Mesenteric fat pad (tissue), 1 donor: ENCODE measurements at places on chromosomes 6 and 20. TPM values are rescaled to one million over a fixed set of nuclear protein-coding genes. Genes with fewer than 3 reads are reported as not detected.
A peak's percentile ranks its signal among the peaks of the same experiment; 100 is the strongest.

- no peak for DNase-seq
Measured at GRCh38 chr6:38996676-38997075, 51.9 kb upstream of the GLP1R start.

DNA sequence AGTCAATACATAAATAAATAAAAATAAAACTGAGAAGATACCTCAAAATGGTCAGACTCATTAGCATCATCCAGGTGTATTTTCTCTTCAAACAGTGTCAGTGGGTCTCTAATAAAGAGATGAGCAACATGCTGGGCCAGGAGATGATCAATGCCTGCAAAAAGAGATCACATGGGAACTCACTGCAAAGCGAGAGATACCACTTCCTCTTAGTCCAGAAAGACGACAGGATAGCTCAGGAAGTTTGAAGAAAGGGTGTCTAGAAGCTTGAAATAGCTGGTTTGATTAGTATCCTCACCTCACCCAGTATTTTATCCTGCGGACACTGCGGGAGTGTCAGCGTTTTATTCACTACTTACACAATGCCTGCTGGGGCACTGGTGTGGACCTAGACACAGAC lies 38.0 kb downstream of the GCLC start:
- DNase-seq, result no peak

DNA sequence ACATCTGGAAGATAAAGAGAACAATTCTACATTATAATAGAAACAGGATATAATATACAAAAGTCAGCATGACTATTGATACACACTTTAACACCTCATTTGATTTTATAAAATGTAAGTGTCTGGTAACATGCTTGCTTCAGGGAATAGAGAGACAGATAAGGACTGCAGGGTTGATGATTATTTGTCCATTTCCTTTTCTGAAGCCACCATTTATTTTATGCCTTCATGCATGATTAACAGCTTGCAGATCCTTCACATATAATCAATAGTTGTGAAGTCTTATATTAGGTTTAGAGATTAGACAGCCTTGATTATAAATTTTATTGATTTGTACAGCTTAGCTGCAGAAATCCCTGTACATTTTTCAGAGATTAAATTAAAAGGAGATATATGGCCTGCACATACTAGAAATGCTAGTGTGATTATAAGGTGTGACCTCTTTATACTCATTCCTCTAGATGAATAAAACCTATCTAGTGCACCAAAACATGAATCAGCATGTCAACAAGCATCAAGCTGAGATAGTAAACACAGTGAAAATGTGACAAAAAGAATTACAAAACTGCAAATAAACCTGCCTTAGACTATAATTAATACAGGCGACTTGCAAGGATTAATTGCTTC lies 198.8 kb upstream of the THEMIS start:
- no peak for DNase-seq

- DNase-seq, result no peak
Measured at GRCh38 chr20:48831718-48832404, 4.1 kb upstream of the PREX1 start.

The C6orf163 gene
- 3.1 TPM for total RNA-seq

The C20orf141 gene
- 0.84 TPM for total RNA-seq

The LCA5 gene
- 3.1 TPM for total RNA-seq

DNA sequence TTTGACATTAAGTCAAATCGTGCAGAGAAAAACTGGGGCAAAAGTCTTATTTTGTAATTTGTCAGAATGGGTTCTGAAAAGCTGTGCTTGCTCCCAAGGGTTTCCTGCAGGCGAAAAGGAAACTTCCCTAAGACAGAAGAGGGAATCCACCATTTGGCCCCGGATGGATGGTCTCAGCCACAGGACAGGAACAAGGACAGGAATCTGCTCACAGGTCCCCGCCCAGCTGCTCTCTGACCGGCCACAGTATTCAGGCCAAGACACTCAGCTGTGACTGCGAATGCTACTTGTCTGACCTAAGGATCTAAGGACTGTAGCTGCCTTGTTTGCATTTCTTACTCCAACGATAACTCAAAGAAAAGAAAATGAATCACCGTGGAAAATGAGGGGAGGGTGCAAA lies 197.0 kb downstream of the BMP7 start:
- DNase-seq, result peak; percentile 57

DNA sequence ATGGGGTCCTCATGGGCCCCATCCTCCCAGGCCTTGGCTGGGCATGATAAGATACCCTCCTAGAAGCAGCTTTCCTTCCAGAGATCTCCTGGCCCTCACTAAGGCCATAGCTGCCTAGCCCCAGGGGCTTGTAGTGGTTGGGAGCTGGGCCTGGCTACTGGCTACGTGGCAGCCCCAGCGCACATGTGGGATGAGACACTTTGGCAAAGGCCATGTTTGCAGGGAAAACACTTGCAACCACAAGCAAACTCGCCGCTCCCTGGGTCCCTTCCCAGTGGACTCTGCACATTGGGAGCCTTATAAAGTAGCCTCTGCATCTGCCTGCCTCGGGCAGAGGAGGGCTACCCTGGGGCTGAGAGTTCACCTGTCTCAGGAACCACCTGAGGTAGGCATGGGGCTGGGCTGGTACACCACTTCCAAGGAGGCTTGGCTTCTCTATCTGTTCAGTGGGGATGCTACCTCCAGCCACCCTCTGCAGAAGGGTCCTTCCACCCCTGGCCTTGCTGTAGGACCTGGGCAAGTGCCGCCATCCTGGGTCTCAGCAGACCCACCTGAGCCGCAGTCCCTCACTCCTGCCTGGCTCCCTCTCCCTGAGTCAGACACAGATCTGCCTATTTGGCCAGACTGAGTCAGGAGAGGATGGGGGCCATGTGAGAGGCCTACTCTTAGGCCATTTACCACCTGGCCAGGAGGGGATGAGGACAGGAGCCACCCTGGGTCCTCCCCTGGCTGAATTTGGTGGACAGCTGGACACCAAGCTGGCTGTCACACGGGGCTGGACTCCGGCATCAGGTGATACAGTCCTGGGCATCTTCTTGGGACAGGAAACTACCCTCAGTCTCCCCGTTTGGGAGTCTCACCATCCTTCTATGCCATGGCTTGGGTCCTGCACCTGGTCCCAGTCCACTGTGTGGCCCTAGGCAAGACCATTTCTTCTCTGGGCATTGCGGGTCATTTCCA lies at the start of gene BPIFB2:
TSS of gene BPIFB2 (plus strand) at position 329 of the 960 bp plus-strand sequence. CDS start 871 bp downstream, outside the sequence.
- DNase-seq, result no peak

DNA sequence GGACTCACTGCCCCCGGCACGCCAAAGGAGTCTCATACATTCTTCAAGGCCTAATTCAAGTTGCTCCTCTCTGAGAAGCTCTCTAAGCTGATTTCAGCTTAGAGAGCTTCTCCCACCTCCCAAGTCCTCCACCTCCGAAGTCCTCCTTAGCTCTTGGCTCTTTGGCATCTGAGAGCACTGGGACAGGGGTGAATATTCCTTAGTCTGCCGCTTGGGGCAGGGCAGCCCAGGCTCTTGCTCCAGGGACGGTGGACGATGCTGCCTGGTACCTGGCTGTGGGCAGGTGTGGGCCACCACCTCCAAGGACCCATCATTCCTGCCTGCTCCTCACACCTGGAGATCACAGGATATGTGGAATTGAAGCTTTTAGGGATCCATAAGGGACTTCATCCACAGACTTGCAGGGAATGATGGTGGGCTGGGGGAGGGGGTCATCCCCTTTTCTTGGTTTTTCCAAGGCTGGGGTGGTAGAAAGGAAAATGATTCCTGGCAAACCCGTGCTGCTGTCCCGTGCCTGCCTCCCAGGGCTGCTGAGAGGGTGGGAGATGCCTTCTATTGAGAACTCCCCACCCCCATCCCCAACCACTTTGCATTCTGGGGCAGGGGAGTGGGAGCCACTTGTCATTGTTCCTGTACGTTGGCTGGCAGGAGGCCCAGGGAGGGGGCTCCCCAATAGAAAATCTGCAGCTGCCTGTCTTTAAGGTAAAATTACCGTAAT lies 57.4 kb downstream of the ARHGAP40 start:
- no peak for DNase-seq

- no peak for DNase-seq
Measured at GRCh38 chr6:11230158-11231107, 2.0 kb downstream of the NEDD9 start.

The ANGPT4 gene
- 0.42 TPM for total RNA-seq

DNA sequence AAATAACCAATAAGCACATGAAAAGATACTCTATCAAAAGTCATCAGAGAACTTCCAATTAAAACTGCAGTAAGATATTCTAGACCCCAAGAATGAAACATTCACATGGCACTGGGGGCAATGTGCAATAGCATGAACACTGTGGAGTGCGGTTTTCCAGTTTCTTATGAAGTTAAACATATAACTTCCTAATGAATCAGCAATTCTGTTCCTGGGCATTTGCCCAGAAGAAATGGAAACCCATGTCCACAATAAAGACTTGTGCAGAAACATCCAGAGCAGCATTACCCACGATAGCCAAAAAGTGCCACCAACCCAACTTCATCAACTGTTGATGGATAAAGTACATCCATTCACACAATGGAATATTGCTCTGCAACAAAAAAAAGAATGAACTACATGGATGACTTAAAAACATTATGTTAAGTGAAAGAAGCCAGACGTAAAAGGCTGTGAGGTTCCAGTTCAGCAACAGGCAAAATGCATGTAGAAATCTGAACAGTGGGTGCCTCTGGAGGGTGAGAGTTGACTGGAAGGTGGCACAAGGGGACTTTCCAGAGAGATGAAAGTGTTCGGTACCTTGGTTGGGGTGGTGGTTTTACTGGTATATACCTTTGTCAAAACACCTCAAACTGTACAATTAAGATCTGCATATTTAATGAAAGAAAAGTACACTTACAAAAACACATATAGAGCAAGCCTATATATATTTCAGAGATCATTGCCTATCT lies 207.2 kb upstream of the ECI2 start:
- no peak for DNase-seq

DNA sequence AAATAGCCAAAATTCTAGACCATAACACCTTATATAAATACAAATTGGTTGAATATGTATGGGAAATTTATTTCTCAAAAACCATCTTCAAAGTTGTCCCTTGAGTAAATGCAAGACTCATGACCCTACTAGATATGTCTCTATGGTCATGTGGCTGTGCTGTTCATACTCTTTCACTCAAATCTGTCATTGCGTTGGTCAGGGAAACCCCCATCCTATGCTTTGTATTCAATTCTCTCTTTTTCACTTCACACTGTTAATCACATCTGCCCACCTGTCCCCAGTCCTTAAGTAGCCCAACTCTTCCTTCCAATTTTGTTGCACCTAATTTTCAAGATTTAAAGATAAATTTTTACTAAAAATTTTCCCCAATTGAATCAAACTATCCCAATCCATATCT lies 51.0 kb downstream of the RPS12 start:
- DNase-seq, result no peak

GRCh38 chr6:104705095-104705707 lies 154.5 kb downstream of the HACE1 start:
- no peak for DNase-seq

The TSPO2 gene
- not detected for total RNA-seq

The ECT2L gene
- total RNA-seq, result not detected

DNA sequence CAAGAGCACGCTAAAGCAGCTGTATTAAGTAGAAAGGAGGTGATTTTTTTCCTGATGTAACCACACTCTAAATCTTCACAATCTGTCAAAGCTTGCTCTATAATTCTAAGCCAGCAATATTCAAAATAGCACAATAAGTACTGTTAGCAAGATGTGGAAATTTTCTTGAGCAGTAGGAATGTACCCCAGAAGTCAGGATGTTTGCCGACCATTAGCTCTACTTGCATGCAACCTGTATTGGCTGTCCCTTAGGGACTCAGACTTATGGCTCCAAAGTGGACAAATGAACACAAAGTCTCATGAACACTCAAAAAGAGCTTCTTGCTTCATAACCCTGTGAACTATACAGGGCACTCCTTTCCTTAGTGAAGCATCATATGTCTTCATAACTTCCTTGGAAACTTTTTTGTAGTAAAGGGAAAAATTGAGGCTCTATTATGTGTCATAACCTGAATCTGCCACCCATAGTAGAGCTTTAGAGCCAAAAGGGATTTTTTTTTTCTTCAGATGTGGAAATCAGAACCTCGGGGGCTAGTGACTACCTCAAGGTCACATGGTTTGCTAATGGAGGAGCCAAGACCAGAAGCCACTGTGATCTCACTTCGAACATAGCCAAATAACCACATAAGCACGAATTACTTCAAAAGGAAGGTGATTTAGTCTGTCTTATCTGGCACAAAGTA lies 54.5 kb downstream of the ADGRG6 start:
- no peak for DNase-seq

The FILIP1 gene
- total RNA-seq, result 8.1 TPM

GRCh38 chr6:36273802-36274514 lies 4.1 kb downstream of the PNPLA1 start:
- no peak for DNase-seq

GRCh38 chr6:110560239-110561007 lies 84.0 kb upstream of the SLC22A16 start:
- DNase-seq, result no peak

DNA sequence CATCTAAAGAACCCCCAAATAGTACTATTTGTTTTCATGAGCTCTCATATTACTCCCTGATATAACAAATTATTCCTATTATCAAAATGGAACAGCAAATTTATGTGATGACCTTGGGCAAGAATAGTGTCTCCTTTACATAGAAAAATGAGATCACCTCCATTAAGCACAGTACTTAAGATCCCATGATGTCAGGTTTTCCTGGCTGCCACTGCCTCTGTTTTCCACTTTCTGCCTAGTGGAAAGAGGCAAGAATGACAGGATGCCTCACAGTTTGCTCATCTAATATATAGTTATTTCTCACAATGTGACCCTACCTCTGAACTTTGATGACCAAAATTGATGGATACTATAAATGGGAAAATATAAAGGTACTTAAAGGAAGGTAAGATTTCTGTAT lies 260.1 kb upstream of the SGK1 start:
- no peak for DNase-seq

DNA sequence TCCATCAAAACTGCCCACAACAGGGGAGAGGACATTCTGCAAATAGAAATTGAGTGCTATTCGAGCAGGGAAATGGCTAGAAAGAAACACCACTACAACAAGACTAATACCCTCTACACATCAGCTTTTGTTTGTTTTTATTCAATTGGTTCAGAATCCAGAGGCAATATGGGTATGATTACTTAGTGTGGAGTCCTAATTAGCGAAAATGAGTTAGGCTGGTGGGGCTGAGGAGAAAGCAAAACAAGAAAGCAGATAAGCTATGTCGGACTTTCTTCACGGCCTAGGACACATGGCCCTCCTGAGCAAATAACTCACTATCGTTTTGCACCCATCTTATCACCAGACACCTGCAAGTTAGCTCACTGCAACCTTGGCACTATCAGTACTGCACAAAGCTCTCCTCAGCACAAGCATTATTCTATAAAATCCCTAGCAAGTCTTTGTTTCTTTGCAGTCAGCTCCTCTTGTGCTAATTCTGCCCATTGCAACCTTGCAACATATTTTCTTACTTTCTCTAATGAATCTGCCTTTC lies 31.3 kb upstream of the SH3BGRL2 start:
- DNase-seq, result no peak
